Stimulated activated CD4-positive, alpha-beta T cell treated with anti-CD3 and anti-CD28 coated beads, Interleukin-1b, Interleukin-23, amount 100 ng/mL, for 48 hours (primary cell): ENCODE measurements at places on chromosomes 1 and 21.

DNA sequence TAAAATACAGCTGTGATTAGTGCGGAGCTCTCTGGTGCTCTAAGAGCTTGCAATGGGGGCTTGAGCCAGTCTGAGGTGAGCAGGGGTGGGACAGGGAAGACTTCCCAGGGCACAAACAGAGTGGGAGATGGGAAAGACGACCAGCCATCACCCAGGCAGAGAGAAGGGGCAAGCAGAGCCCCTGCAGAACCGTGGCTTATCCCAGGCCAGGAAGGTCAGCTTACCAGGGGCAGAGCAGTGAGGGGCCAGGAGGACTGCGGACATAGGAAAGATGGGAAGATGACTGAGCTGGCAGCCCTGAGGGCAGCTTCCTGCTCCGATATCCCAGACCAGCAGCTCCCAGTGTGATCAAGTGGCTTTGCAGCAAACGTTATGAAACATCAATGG, 55.4 kb upstream of the IFFO2 start:
- DNase-seq, result no peak

GRCh38 chr21:45535341-45536081, 6.7 kb downstream of the SLC19A1 start:
- DNase-seq, result no peak

DNA sequence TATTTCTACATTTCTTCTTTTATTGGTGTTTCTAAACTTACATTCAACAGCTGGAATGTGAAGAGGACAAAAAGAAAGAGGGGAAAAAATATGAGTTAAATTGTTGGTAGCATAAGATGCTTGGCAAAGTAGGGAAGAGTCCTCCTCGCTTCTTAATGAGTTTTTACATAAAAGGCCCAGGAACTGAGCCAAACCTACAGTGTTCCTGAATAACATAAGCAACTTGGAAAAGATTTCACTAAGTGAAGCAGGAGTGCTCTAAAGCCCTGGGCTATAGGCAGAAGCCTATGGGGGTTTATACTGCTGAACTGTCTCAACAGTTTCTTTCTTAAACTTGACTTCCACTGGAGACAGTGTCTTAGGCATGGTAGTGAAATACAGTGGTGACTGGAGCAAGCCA, 115.0 kb upstream of the USP25 start:
- DNase-seq, result no peak

DNA sequence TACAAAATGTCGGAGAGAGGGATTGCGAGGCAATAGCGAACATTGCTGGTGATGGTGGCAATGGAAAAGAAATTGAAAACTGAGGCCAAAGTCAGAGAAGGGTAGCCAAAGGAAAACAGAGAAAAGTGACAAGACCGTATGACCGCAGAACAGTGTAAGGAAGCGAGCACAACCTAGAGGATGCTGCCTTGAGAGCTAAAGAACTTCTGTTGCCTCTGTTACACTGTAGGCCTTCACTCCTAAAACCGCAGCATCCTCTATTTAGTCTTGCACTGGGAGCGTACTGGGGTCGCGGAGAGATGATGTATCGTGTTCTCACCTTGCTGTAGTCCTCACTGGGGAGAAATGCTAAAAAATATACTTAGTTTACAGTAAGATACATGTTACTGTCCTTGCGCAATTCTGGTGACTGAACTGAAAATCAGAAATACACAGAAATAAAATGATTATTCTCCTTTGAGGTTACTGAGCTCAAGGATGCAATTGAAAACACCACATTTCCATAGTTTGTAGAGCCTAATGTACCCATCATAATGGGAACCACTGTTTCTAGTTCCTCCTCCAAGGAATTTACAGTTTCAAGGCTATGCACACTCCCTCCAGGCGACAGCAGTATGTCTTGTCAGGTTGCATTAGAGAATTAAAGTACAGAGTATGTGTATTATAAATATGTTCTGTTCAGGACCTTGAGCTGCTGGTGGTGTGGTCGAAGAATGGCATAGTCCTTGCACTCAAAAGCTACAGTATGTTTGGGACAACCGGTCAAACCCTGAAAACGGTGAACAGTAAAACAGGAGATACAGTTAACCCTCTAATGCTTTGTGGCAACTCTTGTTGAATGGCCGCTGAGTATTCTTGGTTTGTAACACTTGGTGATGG, 1.3 kb downstream of the NEK7 start:
- DNase-seq, result peak; percentile 33

DNA sequence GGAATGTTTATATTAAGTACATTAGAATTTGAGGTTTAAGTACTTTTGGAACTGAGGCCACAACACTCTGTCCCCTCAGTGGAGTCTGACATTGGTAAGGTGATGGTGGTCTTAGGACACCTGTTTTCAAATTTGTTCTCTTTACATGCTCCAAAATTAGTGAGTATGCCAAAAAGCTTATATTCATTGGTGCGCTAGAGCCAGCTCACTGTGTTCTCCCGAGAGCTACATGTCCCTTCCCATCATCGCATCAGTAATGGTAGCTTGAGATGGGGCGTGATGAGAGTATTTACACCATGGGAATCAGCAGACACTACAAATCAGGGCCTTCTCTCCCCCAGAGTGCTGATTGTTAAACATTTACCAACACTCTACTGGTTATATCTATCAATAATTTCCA, 19.5 kb downstream of the ETS2 start:
- DNase-seq, result no peak

GRCh38 chr1:152884966-152885624, 7.0 kb downstream of the SMCP start:
- no peak for DNase-seq

- no peak for DNase-seq
Measured at GRCh38 chr1:5576011-5576672, 416.1 kb downstream of the NPHP4 start.

- no peak for DNase-seq
Measured at GRCh38 chr1:38783640-38784229, 75.8 kb downstream of the RRAGC start.

DNA sequence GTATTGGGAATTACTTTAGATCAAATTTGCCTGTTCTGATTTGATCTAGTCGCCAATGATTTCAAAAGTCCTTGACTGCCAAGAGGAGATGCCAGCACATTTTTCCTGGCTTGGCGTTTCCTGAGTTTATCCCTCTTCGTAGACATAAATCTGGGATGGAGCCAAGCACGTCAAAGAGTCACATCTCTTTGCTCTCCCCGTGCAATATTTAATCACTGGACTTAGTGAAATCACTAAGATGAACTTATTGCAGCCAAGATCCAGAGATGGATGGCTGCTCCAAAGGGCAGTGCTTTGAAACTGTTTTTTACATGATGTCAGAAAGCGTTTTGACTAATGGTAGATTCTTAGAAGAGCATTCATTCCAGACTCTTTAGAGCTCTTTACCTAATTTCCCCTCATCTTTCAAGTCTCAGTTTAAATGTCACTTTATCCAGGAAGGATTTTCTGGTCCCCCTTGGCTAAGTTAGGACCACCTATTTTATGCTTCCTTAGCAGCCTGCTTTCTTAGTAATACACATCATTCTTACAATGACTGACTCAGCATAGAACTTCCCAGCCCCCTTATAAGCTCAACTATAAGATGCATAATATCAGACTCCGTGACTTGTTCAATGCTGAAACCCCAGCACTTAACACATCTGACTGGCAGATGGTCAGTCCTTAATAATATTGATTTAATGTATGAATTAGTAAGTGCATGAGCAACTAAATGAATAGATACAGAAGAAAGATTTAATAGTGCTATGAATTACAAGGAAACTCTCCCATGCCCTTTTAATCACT, 94.4 kb upstream of the GREM2 start:
- no peak for DNase-seq

DNA sequence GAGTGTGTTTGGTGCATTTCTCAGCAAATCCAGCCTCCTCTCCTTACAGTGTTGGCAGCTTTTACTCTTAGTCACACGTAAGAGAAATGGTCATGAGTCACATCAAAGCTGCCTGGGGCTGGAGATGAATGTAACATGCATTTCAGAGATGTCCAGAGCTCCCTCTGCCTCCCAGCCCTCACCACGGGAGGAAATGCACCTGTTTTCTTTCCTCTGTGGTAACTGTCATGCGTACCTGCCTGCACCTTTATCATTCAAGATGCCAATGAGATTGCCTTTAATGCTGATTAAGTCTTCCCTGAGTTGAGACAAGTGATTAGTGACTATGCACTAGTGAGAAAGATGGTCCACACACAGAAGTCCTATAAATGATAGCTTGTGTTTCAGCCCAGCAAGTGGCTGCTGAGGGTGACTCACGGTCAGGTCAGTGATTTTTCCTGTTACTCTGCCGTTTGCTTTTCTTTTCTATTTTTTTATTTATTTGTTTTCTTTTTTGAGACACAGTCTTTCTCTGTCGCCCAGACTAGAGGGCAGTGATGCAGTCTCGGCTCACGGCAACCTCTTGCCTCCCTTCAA, 277.3 kb upstream of the FMN2 start:
- DNase-seq, result peak; percentile 59

DNA sequence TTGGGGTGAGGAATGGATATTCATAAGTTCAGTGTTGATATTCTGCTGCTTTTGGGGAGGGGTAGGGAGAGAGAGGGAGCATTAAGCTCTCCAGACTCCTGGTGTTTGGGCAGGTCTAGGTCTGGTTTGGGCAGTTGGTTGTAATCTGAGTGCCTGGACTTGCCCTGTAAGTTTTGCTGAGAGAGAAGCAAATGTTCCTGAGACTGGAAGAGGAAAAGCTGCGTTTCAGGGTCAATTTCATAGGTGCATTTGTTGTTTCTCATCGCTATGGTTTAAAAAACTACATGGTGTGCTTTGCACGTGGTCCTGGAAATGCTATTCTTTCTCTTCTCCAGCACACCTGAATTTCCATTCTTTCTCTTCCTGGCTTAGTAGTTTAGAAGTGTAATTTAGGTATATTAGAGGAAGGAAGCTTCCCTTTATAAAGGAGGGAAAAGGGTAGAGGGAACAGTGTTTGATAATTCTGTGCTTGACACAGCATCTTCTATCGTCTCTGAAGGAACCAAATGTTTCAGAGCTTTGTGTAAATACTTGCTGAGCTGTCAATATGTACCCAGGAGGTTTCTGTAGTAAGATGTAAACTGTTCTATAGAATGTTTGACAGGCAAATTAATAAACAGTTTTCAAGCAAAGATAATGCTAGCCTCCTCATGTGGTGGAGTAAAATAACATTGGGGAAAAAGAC, 6.3 kb downstream of the ARID1A start:
- no peak for DNase-seq

DNA sequence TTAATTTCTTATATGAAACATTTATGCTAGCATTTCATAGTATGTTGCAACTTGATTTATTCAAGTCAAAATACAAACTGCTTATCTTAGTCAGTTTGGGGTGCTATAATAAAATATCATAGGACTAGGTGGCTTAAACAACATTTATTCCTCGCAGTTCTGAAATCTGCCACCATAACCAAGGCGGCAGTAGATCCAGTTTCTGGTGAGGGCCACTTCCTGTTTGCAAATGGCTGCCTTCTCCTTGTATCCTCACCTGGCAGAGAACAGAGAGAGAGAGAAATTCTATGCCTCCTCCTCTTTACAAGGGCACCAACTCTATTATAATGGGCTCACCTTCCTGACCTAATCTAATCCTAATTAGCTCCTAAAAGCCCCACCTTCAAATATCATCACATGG, 76.1 kb upstream of the RGS2 start:
- DNase-seq, result peak; percentile 18
